ENCODE measurements at places on chromosomes 5 and 9. TPM values are rescaled to one million over a fixed set of nuclear protein-coding genes. Genes with fewer than 3 reads are reported as not detected.

DNA sequence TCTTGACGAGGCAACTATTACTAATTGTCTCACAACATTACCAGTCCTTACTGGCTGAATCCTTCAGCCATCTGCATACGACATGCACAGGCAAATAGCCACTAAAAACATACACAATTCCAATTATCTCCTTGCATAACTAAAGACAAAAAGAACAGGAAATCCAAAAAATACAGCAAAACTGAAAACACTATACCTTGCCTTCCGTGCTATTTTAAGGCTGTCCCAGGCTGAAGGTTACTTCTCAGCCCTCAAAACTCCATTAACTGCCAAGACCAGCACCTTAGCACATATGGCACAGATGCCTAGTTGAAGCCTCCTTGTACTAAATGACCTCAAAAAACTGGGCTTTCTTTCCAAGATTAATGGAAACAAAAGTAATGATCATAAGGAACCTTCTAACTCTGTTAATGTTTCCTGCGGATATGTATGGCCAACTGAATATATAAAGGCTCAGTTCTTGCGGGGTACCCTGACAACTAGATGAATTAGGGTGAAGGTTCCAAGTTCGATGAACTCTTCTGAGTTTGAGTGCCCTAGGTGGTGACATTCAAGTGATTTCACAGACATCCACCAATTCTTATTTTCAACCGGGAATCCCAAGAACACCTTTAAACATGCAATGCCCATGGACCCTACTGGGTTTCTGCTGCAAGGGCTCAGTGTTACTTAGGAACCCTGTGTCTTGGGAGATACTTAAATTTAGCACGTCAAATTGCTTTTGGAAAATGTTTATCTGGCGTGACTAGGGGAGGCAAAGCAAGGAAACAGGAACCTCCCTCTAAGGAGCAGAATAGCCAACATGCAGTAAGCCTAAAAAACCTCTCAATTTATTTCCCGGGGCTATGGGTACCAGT lies 455.3 kb downstream of the RAB3C start:
- no peak for DNase-seq

The ATP10B gene
- polyA plus RNA-seq = not detected

The AMBP gene
- polyA plus RNA-seq = 0.23 TPM

DNA sequence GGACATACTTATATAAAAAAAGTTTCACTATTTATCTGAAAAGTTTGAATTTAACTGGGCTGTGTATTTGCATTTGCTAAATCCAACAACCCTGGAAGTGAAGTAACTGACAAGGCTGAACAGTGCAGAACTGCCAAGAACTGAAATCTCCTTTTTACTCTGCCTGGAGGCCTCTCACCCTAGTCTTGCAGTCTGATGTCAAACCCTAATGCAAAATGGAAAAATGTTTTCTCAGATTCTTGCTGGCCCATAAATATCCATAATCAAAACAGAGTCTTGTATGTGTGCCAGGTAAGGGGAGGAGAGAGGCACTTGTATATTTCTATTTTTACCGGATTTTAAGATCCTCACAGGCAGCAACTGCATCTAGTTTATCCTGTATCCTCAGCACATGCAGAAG lies 432.7 kb upstream of the KLF4 start:
- no peak for DNase-seq

The SLC6A18 gene
- polyA plus RNA-seq = not detected

- no peak for DNase-seq
Observed at GRCh38 chr5:78505860-78506259, 142.7 kb downstream of the LHFPL2 start.

- DNase-seq = no peak
Observed at GRCh38 chr5:176317534-176318374, 43.8 kb downstream of the KIAA1191 start.

- no peak for DNase-seq
Observed at GRCh38 chr9:134700636-134701350, 59.2 kb downstream of the COL5A1 start.

The NUTM2G gene
- polyA plus RNA-seq = not detected

DNA sequence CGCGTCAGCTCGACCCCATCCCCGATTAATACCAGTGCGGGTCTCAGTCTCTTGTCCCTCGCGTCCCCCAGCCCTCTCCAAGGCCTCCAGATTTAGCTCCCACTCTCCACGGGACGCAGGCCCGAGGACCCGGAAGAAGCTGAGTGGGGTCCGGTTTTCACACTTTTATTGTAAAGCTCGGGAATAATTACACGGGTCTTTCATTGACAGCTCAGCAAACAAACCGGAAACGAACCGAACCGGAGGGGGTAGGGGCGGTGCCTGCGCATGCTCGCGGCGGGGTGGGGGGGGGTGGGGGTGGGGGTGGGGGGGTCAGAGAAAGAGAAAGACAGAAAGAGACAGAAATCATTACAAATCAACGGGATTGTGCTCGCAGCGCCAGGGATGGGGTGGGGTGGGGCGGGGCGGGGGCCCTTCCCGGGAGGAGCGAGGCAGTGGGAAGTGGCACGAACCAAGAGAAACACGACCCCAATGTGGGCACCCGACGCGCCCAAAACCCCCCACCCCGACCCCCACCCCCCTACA lies 27.9 kb downstream of the PCDH1 start:
- DNase-seq = no peak

The CSF1R gene
- 0.29 TPM for polyA plus RNA-seq

GRCh38 chr5:122385286-122385685 lies 73.2 kb downstream of the SNCAIP start:
- DNase-seq = no peak

DNA sequence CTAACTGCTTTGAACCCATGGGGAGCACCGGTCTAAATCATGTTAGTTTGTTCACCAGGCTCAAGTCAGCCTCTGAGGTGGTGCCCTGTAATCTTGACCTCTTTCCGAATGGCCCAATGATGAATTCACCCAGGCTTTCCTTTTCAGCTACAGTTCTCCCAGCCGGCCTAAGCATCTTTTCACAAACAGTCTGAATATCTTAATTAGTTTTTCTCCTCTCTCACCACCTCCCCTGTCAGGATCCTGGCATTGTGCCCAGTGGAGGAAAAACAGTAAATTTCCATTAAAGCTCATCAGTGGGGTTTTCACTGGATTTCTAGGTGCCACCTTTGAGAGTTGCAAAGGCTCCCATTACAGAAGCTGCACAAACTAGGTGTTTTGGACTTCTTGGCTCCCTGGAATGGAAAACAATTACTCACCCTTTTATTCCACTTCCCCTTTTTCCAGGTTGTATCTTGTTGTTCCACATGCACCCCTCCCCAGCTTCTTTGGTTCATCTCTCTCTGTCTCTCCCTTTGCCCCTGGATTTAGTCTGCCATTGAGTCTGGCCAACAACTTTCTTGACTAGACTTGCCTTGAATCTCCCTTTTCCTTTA lies 69.4 kb upstream of the ADAMTSL1 start:
- DNase-seq = no peak

GRCh38 chr9:126417043-126417442 lies 90.4 kb downstream of the MVB12B start:
- DNase-seq = no peak

DNA sequence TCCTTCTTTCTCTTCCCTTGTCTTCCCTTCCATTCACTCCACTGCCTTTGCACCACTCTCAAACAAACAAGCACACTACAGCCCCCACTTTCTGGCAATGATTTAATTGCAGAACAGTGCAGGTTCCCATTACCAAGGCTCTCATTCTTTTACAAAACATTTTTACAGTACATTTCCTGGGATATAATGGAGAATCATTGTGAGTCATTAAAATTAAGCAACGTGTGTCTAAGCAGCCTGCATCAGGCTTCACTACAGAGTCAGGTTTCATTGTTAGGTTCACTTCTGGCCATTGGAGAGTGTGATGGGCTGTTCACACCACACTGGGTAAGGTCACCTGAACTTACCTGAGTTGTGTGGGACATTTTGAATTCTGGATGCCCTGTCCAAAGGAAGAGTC lies 303.5 kb downstream of the TRIM32 start:
- no peak for DNase-seq

The SPINK4 gene
- not detected for polyA plus RNA-seq

DNA sequence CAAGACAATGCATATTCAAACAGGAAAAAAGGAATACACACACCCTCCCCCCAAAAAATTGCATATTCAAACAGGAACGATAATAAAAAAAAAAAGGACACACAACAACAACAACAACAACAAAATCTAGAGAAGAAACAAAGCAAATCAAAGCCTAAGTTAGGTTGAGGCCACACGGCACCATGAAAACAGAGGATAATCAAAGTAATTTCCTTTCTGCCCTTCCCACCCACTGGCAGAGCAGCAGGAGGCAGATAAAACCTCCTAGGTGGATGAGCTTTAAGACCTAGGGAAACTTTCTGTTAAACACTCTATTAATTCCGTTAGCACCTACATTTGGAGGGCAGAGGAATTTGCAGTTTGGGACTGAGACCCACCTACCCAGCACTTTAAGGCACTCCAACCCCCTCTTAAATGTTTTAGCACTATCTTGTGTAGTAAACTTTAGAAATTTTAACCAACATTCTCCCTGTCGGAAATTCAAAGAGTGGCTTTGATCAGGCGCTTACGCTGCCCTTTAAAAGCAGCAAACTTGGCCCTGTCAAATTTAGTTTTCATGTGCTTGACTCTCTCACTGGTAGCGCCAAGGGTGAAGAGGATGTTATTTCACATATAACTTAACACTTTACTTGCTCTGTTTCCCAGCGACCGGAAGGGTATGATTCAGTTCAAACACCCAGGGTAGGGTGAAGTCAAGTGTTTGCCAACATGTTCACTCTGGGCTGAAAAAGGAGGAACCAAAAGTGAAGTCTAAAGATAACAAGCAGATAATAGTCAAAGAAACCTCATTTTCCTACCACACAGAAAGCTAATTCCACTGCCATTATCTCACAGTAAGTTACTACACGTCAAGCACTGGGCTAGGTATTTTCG lies 9.2 kb downstream of the ENC1 start:
- DNase-seq = no peak

- no peak for DNase-seq
Observed at GRCh38 chr9:112334432-112334841, 1.0 kb upstream of the PTBP3 start.

The AQP7 gene
- not detected for polyA plus RNA-seq

The ADAMTS19 gene
- 0.17 TPM for polyA plus RNA-seq

GRCh38 chr9:114288193-114289091 lies 34.5 kb upstream of the ORM1 start:
- DNase-seq = no peak

DNA sequence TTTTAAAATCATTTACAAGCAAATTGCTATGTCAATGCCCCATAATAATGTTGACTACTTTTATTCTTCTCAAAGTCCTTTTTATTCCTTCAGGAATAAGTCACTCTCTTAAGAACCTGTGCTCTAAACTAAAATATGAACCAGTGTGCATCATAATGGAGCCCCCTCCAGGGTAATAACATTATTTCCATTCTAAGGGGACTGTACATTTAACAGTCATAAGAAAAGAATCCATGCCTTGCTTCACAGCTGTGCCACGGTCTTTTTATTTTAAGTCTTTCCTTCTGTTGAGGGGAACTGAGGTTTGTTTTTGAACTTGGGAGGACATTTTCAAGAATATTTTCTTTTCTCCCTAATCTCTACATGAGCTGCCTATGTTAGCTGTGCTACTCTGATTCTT lies 297.6 kb downstream of the MAN2A1 start:
- DNase-seq = no peak

DNA sequence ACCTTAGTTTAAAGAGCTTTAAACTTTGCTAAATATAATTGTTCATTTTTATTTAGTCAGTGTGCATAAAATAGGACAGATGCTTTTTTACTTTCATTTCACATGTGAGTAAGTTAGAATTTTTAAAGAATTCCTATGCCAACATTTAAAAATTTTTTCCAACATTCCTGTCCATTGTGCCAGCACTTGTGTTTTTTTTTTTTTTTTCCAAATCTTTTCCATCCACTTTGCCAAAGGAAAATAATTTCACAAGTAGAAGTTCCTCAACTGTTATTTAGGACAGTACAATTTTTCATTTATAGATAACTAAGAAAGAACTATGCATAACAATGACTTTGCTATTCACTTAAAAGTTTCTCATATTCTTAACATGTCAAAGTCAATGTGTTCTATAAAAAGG lies 189.5 kb downstream of the ADAMTS6 start:
- no peak for DNase-seq

DNA sequence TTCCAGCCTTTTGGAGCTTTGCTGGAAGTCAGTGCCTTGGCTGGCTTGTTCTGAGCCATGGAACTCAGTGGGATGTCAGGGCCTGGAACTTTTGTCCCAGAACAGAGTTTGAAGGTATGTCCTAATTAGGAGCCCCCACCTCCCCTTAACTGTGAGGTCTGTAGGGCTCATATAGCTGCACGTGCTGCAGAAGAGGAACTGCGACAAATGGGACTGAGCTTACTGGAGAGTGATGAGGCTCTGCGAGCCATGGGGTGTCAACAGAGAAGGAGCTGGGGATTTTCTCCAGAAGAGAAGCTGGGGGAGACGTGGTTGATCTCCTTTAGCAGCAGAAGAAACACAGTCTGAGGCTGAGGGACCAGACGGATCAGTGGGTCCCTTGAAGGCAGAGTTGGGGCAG lies 10.9 kb downstream of the TMEM8B start:
- DNase-seq = no peak

- no peak for DNase-seq
Observed at GRCh38 chr5:32831624-32832023, 120.5 kb downstream of the NPR3 start.

The PCDHGA5 gene
- 1.6 TPM for polyA plus RNA-seq

DNA sequence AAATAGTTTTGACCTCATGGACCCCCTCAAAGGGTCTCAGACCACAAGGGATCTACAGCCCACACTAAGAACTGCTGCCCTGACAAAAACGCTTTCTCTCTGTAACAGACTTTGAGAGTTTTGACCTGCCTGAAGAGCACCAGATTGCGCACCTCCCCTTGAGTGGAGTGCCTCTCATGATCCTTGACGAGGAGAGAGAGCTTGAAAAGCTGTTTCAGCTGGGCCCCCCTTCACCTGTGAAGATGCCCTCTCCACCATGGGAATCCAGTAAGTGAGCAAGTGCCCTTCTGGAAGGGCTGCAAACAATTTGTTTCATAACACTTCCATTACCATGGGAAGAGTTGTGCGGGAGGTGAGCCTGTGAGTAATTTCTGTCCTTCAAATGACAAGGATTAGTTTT lies 6.0 kb downstream of the PTTG1 start:
- DNase-seq = no peak

DNA sequence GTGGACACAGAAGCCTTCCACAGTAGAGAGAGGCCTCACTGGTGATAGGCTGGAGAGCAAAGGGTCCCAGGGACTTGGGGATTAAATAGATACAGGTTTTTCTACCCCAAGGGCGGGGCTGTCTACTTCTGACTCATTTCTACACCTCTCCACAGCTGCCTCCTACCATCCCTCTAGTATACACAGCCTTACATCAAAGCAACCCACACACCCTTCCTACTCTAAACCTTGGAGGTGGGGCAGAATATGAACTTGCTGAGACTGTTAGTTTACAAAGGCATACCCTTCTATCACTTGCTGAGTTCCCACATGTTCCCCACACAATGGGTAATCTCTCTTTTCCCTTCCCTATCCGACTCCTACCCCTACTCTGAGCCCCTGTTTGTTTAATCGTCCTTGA lies 19.9 kb upstream of the PCA3 start:
- no peak for DNase-seq

Measured in BJ (cell line).